Stimulated activated CD8-positive, alpha-beta memory T cell treated with anti-CD3 and anti-CD28 coated beads, Interleukin-15, amount 100 ng/mL, for 4 hours (primary cell): ENCODE measurements at places on chromosomes 1 and 21.

DNA sequence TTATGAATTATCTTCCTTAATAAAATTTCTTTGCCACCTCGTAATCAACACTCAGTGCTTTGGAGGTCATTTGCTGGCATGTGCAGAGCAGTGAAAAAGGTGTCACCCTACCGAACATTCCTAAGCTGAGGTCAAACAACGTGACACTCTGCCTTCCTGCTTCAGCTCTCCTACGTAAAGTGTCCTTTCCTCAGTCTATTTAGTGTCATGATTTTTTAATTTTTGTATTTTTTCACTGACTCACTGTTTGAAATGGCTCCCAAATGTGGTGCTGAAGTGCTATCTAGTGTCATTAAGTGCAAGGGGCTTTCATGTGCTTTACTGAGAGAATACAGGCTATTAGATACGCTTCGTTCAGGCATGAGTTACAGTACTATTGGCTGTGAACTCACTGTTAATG lies 37.0 kb upstream of the ITPKB start:
- DNase-seq, result no peak

- DNase-seq, result no peak
Measured at GRCh38 chr1:82950606-82951200, 1048.2 kb downstream of the TTLL7 start.

DNA sequence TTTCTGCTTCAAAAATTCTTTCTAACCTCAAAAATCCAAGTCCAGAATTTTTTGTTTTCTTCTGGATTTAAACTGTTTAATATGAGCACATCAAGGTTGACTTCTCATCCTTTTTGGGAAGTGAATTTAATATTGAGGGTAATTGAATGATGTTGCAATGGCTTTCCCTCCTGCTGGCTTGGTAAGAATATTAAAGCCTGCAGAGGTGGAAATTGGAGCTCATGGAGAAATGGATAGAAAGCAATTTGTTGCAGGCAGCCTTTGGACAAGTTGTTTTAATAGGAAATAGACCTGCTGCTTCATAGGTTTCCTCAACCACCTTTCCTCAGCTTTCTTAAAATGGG lies 124.7 kb downstream of the SYT2 start:
- DNase-seq, result no peak

DNA sequence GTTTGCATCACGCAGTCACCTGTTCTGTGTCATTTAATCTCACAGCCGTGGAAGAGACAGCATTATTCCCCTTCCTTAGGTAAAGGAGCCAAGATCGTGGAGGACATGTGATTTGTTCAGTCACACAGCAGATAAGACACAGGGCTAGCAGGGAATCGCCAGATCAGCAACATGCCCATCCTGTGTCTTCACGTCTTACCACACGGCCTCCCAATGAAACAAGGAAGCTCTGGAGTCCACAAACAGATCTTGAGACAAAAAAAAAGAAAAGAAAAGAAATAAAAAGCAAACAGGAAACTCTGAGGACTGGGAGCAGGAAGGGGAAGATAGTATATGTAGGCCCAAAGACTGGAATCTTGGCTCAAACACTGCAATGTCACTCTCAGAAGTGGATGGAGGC lies 155.3 kb downstream of the ADSS2 start:
- no peak for DNase-seq

DNA sequence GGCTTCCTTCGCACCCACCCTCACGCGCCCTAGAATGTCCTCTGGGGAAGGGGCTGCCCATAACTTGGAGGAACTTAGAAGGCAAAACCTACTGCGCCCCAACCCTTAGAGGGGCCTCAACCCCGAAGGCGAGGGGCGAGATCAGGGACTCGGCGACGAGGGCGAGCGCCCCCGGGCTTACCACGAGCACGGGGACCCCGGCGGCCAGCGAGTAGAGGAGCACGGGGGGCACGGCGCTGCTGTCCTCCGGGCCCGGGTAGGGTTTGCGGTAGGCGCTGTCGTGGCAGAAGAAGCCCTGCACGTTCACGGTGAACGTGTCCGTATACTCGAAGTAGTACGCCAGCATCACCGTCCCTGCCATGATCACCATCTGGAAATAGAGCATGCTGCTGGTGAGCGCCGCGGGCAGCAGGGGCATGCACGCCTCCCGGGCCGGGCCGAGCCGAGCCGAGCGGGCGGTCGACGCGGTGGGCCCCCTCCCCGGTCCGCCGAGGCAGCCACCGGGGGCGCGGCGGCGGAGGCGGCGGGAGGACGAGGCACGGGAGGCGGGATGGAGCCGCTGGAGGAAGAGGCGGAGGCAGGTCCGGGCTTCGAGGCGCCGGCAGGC lies 304 bp downstream of the PLPPR5 start:
- DNase-seq, result no peak

GRCh38 chr1:28552758-28553663 lies at the start of gene TRNAU1AP:
Gene TRNAU1AP (plus strand): TSS chr1:28553085. CDS start chr1:28553111, 26 bp downstream.
- peak; percentile 95 for DNase-seq

DNA sequence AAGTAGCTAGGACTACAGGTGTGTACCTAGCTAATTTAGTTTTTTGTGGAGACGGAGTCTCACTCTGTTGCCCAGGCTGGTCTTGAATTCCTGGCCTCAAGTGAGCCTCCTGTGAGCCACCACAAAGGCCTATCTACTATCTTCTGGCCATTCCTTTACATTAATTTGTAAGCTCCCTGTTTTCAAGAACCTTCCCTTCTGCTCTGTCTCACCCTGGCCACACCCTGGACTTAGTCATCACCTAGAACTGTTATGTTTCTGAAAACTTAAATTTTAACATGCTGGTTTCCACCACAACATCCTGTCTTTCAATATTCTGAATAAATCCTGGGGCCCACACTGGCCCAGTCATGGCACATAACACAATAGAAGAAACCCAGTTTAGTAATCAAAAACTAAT lies 4.9 kb upstream of the B4GALT3 start:
- peak; percentile 19 for DNase-seq

- no peak for DNase-seq
Measured at GRCh38 chr21:28135646-28136045, 857.0 kb downstream of the LTN1 start.

GRCh38 chr1:153649137-153649862 lies 9.2 kb upstream of the SNAPIN start:
- no peak for DNase-seq

GRCh38 chr1:13494025-13494424 lies 19.8 kb downstream of the LRRC38 start:
- no peak for DNase-seq

GRCh38 chr21:38793926-38794713 lies 11.6 kb upstream of the ETS2 start:
- DNase-seq, result no peak

GRCh38 chr1:14440166-14440565 lies 158.3 kb upstream of the KAZN start:
- DNase-seq, result no peak

DNA sequence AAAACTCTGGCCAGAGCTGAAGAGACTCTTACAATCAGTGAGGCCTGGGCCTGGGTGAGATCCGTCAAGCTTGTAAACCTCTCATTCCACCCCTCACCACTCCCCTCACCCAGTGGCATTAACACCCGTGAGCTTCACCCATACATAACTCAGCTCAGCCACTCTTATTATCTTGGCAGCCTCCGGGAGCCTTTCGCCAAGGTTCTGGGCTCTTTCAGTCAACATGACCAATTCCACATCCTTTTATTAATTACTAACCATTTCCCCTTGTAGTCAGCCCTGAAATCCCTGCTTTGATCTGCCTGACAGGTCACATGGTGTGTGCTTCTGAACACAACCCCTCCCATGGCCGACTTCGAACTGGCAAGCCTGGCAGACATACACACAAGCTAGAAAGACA lies 134.8 kb downstream of the SETD4 start:
- DNase-seq, result no peak

DNA sequence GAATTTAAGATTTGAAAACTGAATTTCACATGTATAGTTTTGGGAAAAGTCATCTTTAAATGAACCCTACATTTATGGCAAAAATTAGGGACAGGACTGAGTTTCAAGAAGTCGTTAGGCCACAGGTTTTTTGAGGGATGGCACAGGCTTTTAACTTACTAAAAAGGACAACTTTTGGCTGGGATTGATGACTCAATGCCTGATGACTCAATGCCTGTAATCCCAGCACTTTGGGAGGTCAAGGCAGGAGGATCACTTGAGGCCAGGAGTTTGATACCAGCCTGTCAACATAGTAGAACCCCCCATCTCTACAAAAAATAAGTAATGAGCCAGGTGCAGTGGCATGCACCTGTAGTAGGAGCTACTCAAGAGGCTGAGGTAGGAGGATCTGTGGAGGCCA lies 15.9 kb downstream of the UCK2 start:
- no peak for DNase-seq

GRCh38 chr1:203168256-203168786 lies 7.3 kb downstream of the MYBPH start:
- DNase-seq, result no peak

GRCh38 chr1:4512636-4513035 lies 141.8 kb upstream of the AJAP1 start:
- DNase-seq, result no peak

GRCh38 chr1:206954459-206955342 lies 8.4 kb upstream of the PIGR start:
- DNase-seq, result no peak

- DNase-seq, result no peak
Measured at GRCh38 chr1:155070158-155070621, 6.7 kb downstream of the EFNA4 start.

DNA sequence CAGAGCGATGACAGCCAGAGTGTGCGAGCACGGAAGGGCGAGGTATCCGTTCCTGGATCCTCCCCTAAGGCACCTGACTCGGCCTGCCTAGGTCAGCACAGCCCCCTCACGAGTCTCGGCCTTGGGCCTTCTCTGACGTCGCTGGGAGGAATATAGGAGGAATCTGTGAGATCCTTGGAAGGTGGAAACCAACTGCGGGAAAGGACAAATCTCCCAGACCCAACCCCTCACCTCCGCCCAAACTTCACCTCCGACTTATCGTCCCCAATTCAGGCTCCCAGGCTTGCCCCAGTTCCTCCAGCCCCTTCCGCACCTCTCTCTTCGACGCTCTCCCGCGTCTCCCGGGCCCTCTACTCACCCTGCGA lies 494 bp downstream of the APH1A start:
- DNase-seq, result no peak

GRCh38 chr21:35007348-35007747 lies 41.8 kb downstream of the RUNX1 start:
- no peak for DNase-seq

DNA sequence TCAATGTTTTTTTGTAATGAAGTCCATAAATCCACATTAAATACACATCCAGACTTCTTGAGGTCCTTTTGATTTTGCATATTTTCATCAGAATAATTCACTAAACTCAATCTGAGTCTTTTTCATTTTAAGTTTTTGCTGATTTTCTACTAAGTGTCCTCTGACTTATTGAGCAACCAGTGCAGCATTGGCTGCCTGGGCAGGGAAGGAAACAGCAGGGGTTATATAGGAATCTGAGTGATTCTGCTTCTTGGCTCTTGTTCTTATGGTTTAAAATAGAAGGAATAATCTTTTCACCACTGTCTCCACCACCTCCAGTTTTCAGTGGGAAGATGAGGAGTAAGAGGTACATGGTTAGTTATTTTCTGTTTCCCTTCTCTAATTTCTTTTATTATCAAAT lies 88.4 kb downstream of the ST6GALNAC5 start:
- DNase-seq, result no peak
